Activated CD4-positive, alpha-beta T cell treated with anti-CD3 and anti-CD28 coated beads for 24 hours (primary cell): ENCODE measurements at places on chromosomes 3 and 15.

GRCh38 chr3:194231929-194232832 lies 96.2 kb downstream of the HES1 start:
- DNase-seq = no peak

GRCh38 chr3:170610321-170610884 lies 24.5 kb upstream of the SLC7A14 start:
- DNase-seq = no peak

DNA sequence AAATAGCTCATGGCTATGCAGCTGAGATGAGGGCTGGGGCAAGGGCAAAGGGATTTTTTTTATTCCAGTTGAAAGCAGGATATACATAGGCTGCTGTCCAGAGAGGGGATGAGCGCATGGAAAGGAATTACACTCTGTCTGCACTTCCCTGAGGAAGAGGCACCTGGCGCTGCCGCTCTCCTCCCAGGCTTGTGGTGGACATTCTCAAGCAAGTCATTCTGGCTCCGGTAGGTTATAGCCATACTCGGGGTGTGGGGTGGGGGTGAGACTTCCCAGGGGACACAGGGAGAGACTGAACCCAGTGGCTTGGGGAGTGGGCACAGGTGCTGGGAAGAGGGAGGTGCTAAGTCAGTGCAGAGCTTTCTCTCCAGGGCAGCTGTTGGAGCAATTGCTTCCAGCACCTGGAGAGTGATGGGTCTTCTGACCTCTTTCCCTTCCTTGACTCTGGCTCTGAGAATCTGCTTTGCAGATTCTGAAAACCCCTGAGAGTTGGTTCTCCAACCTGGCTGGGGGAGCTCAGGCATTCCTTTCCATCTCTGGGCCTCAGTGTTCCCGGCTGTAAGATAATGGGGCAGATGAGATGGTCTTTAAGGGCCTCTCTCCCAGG lies 24.3 kb downstream of the CYP8B1 start:
- no peak for DNase-seq

GRCh38 chr3:79773291-79773690 lies 5.5 kb upstream of the ROBO1 start:
- DNase-seq = no peak

DNA sequence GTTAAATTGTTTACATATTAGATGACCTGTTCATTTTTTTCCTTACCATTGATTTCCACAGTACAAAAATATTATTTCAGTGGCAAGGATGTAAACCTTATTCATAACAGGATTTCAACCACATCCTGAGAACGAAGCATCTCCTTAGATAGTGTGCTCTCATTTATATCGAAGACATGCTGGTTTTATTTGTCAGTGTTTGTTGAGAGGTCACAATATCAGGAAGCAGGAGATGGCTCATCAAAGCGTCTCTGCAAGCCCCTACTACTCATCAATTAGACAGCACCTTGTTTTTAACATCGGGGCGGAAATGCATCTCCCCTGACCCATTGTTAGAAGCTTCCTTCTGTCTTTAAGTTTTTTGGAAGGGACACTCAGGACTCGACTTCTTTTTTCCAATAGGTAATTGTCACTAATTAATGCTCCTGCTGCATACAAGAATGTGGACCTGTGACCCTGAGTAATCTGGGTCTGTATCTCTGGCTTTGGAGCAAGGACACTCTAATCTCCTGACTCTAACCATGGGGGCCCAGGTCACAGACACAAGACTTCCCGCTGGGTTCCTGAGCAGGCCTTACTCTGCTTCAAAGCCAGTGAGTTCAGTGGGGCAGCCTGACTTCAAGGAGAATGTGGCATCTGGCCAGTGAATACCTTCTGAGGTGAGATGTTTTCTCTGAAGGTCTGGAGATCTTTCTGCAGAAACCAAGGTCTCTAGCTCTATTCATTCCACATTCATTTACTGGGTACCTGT lies 50.3 kb downstream of the MECOM start:
- no peak for DNase-seq

- no peak for DNase-seq
These were observed 34.6 kb upstream of the EPHA6 start for GRCh38 chr3:96779810-96780209.

- no peak for DNase-seq
These were observed 28.5 kb upstream of the PDE8A start for GRCh38 chr15:84953136-84953535.

- DNase-seq = no peak
These were observed 37.0 kb downstream of the FRMD5 start for GRCh38 chr15:44158111-44158510.

DNA sequence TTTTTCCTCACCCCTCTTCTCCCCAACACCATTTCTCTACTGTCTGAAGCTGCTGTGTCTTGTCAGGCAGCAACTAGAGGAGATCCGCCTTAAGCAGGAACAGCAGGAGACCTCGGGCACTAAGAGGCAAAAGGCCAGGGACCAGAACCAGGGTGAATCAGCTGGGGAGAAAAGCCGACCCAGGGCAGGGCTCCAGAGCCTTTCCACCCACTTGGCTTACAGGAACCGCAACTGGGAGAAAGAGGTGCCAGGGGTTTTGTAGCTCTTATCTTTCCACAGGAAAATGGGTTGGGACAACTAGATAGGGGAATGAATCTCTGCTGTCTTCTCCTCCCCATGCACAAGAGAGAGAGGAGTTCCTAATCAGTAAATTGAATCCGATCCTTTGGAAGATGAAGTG lies 3.0 kb upstream of the NGRN start:
- DNase-seq = no peak
